ENCODE measurements at places on chromosomes 2 and 18.

DNA sequence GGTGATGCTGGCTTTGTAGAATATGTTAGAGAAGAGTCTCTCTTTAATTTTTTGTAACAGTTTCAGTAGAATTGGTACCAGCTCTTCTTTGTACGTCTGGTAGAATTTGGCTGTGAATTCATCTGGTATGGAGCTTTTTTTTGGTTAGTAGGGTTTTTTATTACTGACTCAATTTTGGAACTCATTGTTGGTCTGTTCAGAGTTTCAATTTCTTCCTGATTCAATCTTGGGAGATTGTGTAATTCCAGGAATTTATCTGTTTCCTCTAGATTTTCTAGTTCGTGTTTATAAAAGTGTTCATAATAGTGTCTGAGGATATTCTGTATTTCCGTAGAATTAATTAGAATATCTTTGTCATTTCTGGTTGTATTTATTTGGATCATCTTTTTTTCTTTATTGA is 943.5 kb downstream of the TRIB2 start:
- DNase-seq = no peak

GRCh38 chr2:223674998-223675609 is 72.9 kb upstream of the SCG2 start:
- no peak for DNase-seq

GRCh38 chr2:38430196-38430595 is 53.1 kb upstream of the ATL2 start:
- DNase-seq = no peak

DNA sequence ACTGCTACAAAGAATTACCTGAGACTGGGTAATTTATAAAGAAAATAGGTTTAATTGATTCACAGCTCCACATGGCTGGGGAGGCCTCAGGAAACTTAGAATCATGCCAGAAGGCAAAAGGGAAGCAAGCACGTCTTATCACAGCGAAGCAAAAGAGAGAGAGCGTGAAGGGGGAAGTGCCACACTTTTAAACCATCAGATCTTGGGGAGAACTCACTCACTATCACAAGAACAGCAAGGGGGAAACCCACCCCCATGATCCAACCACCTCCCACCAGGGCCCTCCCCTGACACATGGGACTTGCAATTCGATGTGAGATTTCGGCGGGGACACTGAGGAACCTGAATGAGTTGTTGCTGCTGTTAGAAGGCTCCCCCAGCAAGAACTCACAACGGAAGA is 220.2 kb upstream of the PIEZO2 start:
- DNase-seq = no peak

GRCh38 chr18:48022021-48022420 is 91.6 kb upstream of the SMAD2 start:
- no peak for DNase-seq
